Smooth muscle cell of bladder (primary cell): ENCODE measurements at places on chromosomes 16 and 17. TPM values are rescaled to one million over a fixed set of nuclear protein-coding genes. Genes with fewer than 3 reads are reported as not detected.

Gene TBC1D26
- under 0.01 and 0.37 TPM in 2 replicates for total RNA-seq

Gene TP53TG3C
- not detected in 2 replicates for total RNA-seq

Gene ST6GALNAC2
- 1.0 and 4.1 TPM in 2 replicates for total RNA-seq

Gene TEX14
- total RNA-seq: under 0.01 TPM in 1 of 2 replicates, not detected in the other

Gene ITGA3
- total RNA-seq: 15.1 and 16.9 TPM in 2 replicates

Gene KPNA2
- 31.9 and 37.4 TPM in 2 replicates for total RNA-seq

Gene KRTAP4-6
- total RNA-seq: not detected in 2 replicates

Gene FBXL20
- total RNA-seq: 10.7 and 12.6 TPM in 2 replicates

Gene TEN1
- total RNA-seq: 14.1 and 15.5 TPM in 2 replicates

Gene NACA2
- not detected in 2 replicates for total RNA-seq
